HT1080 (cell line): ENCODE measurements at places on chromosomes 6 and 20.

DNA sequence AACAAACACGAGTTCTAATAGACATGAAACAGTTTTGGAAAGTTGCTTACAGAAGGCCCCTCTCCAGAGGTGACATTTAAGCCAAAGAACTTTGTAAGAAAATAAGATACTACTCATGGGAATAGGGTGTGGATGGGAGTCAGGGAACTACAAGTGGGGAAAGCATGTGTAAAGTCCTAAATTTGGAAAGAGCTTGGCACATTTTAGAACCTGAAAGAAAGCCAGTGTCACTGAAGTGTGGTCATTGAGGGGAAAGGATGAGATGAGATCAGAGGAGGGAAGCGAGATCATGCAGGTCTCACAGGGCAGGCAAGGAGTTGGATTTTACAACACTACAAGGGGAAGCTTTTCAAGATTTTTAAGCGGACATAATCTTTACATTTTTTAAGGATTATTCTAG lies 38.0 kb downstream of the VGLL2 start:
- DNase-seq = no peak

DNA sequence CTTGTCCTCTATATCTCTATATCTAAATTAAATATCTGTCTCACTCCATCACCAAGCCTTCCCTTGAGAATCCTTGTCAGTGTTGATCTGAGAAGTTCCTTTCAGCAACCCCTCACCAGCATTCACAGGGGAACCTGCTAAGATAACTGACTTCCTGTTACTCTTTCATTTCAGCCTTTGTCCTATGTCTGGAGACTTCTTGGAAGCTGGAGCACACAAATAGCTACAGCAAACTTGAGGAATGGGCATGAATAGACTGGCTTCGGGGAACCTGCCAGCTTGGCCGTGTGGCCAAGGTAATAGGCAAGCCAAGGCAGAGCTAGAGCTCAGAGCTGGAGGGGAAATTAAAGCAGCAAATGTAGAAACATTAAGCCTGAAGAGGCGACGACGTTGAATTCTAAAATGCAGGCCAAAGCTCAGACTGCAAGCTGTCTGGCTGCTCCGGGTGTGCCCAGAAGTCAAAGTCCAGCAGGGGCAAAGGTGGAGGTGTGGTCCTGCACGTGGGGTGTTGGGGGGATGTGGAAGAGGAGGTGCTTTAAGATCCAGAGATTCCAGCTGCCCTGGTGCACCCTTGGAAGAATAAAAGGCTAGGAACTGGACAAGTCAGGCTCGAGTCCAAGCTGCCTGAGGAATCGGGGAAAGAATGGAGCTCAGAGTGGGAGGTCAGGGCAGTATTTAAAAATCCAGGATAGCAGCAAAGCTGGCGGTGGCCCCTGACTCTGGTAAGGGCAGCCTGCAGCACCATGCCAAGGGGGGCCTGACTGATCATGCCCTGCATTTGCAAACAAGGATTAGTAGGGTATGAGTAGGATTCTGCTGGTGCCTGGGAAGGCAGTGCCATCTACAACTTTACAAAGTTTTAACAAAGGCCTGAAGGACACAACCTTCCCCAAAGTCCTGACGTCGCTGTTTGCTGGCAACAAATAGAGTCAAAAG lies 185.0 kb upstream of the SGK1 start:
- DNase-seq = no peak

DNA sequence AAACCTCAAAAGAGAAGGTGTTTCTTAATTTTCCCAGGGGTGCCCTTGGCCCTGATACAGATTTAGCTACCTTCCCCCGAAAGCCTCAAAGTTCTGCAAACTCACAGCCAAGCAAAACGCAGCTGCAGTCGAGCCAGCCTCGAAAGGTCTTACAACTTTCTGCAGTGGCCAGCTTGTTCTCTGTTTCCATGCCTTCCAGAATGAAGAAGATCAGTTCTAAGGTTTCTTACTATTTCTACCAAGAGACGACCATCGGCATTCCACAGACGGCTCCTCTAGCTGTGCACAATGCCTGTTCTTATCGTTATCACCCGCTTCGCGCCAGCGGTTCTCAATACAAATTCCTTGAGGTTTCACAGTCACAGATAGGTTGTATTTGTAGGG lies 28.5 kb upstream of the CCR6 start:
- DNase-seq = no peak

GRCh38 chr20:16209357-16209756 lies 363.9 kb downstream of the KIF16B start:
- DNase-seq = no peak

DNA sequence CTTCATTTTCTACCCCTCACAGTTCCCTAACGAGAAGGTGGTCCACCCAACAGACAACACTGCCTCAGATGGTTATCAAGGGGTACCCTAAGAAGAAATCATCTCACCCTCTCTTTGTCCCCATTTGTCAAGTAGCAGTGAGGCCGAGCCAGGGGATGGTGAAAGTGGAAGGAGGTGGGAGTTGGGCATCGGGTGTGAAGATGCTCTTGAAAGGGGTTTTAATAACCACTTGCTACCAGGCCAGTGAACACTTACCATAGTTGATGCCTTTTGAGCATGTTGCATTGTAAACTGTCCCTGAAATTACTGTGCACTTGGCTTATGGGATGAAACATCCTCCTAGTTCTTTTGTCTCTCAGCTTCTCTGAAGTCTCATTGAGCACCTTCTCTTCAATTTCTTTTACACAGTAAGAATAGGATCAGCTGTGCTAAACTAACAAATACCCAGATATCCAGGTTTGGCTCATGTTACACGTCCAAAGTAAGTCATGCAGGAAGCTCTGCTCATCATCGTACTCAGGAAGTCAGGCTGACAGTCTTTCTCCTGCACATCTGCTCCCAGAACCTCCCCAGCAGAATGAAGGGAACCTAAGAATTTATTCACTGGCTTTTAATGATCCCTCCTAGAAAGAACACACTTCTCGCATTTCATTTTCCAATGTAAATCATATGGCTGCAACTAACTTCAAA lies 13.3 kb downstream of the HLA-DPB1 start:
- DNase-seq = peak; percentile 27

DNA sequence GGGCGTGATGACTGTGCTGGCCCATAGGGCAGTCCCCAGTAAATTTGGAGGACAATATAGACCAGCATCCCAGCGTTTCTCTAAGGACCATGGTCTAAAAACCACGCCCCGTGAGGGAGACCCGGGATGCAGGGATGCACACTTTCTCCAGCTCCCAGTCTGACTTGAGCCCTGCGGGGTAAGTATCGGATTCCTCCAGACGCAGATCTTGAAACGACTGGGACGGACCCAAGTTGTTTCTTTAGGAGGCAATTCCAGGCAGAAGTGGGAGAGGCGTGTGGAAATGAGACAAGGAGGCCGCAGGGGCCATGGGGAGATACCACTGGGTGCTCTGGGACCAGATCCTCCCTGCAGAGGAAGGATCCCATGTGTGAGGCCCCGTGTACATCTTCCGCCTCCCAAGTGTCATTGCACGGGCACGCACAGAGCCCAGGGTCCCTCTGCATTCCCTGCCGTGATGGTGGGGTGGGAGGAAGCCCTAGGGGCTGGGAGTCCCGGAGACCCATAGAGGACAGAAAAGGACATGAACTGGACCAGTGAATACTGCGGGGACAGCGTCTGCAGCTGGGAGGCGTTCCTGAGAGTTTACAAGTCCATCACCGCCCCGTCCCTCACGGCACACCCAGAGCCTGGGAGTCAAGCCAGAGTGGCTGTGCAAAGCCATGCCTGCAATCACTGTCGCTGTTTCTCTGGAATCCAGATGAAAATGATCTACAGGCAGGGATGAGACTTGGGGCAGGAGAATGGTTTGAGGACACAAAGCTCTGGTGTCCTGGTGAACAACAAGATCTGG lies 522.9 kb downstream of the CDH26 start:
- DNase-seq = no peak

DNA sequence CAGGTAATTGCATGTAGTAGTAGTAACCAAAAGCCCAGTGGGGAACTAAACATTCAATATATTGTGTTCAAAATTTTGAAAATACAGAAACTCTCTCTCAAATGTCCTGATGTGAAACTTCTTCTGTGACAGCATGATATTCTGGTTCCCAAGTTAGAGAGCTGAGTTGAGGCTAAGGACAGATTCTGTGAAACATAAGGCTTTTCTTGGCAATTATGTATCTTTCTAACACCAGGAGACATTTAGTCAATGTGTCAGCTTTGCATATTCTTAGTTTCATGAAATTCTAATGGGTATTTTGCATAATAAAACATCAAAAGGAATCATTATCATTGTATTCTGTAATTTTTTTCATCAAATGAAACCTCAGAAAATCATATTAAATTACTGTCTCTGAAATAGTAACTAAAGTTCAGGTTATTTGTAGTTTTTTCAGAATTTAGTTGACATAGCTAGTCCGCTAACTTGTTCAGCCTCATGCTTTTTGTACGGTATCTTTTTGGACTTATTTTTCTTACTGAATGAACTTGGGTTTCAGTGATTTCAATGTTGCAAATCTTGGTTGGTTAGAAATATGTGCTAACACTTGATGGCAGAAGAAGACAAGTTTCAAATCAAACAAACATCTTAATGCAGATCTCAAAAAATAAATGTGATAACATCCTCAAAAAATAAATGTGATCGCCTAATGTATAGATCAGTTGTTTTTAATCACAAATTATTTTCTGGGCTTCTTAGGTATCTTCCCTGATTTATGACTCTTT lies 70.4 kb downstream of the AKAP7 start:
- DNase-seq = no peak
